LHCN-M2 (cell line): ENCODE measurements at places on chromosomes 11 and 22. TPM values are rescaled to one million over a fixed set of nuclear protein-coding genes. Genes with fewer than 3 reads are reported as not detected.

- DNase-seq, result no peak
Observed at GRCh38 chr11:76397383-76397782, 16.3 kb downstream of the GVQW3 start.

The MMP7 gene
- total RNA-seq, result 1.3 and 1.4 TPM in 2 replicates

DNA sequence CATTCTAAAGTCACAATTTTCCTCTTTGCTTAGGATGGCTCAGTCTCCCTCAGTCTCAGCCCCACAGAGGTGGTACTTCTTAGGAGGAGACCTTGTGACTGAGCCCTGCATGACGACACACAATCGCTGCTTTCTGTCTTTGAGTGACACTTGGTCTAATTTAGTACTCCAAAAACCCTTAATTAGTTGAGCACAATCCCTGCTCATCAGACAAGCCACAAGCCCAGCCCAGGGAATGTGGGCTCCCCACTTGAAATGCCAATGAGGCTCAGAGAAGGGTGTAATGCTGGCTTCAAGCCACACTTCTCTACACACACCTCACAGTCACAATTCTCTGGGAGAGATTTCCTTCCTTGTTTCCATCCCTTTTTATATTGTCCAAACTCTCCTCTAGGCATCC, 101.8 kb downstream of the FEZ1 start:
- no peak for DNase-seq

DNA sequence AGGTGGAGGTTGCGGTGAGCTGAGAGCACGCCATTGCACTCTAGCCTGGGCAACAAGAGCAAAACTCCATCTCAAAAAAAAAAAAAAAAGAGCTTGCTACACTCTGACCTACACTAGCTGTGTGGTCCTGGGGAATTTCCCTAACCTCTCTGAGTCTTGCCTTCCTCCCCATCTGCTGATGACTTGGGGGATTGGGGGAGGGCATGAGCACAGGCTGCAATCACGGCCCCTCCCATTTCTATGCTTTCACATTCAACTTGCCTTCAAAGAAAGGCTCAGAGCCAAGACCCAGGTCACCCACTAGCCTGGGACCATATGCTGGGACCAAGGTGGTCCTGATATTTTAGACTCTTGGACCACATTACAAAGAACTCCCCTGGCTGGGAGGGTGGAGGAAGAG, 39.8 kb upstream of the TEF start:
- no peak for DNase-seq

The VWCE gene
- 1.2 and 1.7 TPM in 2 replicates for total RNA-seq

GRCh38 chr11:106321601-106322000, 244.1 kb downstream of the AASDHPPT start:
- no peak for DNase-seq

The CD6 gene
- not detected in 2 replicates for total RNA-seq

- DNase-seq, result no peak
Observed at GRCh38 chr11:46388619-46389449, 2.7 kb downstream of the CHRM4 start.

GRCh38 chr22:22746963-22747933, 102.8 kb downstream of the GGTLC2 start:
- DNase-seq, result no peak

The RASGRP2 gene
- total RNA-seq, result 0.23 TPM in 1 of 2 replicates, not detected in the other

- peak; percentile 13 for DNase-seq
Observed at GRCh38 chr11:85307366-85307765, 319.8 kb downstream of the DLG2 start.

- no peak for DNase-seq
Observed at GRCh38 chr11:86693518-86693917, 21.1 kb upstream of the ME3 start.

The APLP2 gene
- total RNA-seq, result 220 and 259 TPM in 2 replicates

The CCDC188 gene
- total RNA-seq, result 1.8 and 2.7 TPM in 2 replicates

The PITPNB gene
- total RNA-seq, result 18.3 and 24.2 TPM in 2 replicates

GRCh38 chr11:35106595-35106994, 32.4 kb upstream of the CD44 start:
- no peak for DNase-seq

- no peak for DNase-seq
Observed at GRCh38 chr22:47191671-47192650, 429.5 kb downstream of the TBC1D22A start.

The HORMAD2 gene
- not detected in 2 replicates for total RNA-seq

DNA sequence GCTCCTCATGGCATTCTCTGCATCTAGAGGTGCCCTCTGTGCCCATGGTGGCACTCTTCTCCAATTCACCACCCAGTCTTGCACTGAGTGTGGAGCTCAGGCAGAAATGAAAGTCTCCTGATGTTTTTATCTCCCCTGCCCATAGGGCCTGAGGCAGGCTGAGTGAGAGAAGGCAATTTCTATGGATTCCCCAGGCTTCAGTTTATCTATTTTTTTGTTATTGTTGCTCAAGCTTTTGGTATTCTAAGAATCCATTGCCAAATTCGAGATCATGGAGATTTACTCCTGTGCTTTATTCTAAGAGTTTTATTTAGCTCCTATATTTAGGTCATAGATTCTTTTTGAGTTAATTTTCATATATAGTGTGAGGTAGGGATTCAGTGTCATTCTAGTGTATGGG, 40.7 kb downstream of the TSPAN18 start:
- DNase-seq, result no peak

DNA sequence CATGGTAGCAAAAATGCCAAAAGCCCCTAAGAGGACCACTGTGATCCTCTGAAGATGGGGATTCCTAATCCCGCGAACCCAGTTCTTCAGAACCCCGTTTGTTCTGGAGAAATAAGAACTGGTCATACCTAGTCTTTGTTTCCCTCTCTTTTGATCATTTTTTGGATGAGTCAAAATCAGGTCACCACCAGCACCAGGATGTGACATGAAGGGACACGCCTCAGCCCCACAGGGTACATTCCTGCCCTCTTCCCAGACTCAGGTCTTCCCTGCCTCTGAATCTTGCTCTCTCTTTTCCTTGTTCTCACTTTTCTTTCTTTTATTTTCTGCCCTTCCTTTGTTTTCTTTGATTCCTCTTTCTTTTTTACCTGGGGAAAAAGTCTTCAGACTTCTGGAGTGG, 14.6 kb upstream of the ANO1 start:
- no peak for DNase-seq

The OR6A2 gene
- total RNA-seq, result not detected in 2 replicates

DNA sequence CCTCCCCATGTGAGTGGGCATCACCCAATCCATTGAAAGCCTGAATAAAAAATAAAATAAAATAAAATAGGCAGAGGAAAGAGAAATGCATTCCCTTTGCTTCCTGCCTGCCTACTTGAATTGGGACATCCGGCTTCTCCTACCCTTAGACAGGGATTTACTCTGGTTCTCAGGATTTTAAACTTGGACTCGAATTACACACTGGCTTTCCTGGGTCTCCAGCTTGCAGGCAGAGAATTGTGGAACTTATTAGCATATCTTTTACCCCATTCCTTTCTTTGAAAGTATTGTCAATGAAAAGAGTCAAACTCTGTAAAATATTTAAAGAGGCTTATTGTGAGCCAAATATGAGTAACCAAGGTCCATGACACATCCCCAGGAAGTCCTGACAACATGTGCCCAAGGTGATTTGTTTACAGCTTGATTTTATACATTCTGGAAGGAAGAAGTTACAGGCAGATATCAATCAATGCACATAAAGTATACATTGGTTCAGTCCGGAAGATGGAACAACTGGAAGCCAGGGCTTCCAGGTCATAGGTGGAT, 78.4 kb upstream of the CCDC90B start:
- no peak for DNase-seq

- no peak for DNase-seq
Observed at GRCh38 chr11:1504581-1505290, 18.2 kb upstream of the MOB2 start.

DNA sequence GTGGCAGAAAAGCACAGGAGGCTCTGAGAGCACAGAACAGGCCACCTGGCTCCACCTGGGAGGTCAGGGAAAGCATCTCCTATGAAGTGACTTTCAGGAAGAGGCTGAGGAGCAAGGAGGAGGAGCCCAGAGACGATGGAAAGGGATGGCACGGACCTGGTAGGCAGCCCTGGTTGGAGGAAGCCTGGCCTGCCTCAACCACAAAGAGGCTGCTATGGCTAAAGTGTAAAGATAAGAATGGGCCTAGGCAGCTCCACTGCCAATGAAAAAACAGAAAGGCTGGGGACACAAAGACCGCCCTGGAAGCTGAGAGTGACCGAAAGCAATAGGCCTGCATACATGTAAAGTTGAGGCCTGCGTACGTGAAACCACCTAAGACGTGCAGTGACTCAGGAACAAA, 31.2 kb upstream of the ETS1 start:
- DNase-seq, result no peak

GRCh38 chr22:35022291-35022690, 43.7 kb upstream of the ISX start:
- no peak for DNase-seq

The TRPM5 gene
- total RNA-seq, result not detected in 2 replicates

DNA sequence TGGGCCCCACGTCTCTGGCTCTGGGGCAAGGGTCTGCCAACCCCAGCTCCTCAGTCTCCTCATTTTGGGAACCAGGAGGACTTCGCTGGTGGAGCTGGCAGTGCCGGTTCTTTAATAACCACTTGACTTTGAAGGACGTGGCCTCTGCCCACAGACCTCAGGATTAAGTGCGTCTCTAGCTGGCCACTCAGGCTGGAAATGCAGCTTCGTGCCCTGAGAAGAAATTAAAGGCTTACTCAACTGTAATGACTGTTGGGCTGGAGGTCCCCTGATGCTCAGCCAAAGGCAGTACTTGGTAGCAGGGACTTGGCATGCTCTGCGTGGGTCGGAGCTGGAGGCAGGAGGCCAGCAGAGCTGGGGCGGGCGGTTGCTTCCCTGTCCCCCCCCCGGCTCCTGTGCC, 16.7 kb upstream of the PARVG start:
- no peak for DNase-seq

GRCh38 chr22:35987487-35987886, 41.1 kb downstream of the RBFOX2 start:
- DNase-seq, result peak; percentile 61

The EFCAB6 gene
- 1.2 and 1.7 TPM in 2 replicates for total RNA-seq

DNA sequence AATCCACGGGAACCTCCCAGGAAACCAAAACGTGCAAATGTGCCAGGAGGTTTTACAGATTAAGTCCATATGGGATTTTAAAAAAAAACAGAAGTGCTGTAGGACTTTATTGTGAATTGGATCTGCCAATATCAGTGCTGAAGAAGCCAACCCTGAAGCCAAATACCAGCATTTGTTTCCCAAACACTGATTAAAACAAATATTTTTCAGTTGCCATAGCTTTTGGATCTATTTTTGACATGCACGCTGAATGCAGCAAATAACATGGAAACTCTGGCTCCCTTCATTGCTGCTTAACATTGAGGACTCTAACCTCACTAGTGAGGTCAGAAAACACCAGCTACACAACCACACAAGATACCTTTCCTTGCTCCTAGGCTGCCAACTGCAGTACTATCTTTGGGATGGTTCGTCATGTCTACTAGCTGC, 28.4 kb upstream of the SIK2 start:
- no peak for DNase-seq

GRCh38 chr22:47043835-47044721, 281.6 kb downstream of the TBC1D22A start:
- DNase-seq, result no peak

DNA sequence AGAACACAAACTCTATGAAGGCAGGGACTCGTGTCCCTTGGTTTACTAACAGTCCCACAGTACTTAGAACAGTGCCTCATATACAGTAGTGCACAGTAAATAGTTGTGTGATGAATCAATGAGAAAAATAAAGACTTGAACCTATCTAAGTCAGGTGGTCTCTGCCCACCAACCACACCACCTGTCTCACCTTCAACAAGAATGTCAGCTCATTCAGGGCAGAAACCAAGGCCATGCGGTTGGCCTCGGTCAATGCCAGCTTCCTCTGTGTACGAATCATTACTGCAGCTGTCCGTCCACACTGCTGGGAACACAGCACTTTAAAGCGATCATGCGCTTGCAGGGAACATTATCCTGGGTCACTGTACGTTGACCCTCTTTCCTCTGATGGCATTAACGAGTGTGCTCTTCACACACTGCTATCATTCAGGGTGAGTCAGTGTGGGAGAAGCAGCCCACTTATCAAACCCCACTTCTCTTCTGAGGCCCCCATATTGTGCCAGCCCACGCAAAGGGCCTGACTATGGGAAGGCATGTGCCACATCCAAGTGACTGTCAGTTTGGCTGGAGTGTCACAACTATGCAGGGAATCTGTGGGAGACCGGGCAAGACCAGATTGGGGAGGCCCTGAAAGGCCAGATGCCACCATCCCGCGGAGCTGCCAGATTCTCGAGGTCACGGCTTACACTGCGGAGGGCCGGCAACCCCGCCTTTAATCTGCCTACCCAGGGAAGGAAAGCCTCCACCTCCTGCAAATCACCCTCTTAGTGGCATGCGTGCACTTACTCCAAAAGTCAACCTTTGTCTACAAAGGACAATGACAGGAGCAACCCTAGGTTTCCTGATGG, 36.1 kb downstream of the LARGE1 start:
- DNase-seq, result peak; percentile 69
